Left renal cortex interstitium (tissue), 4 donors: ENCODE measurements at places on chromosomes 16 and 17. TPM values are rescaled to one million over a fixed set of nuclear protein-coding genes. Genes with fewer than 3 reads are reported as not detected.

The NDUFB10 gene
- 129 TPM for polyA plus RNA-seq

The TNS4 gene
- polyA plus RNA-seq = 0.32 TPM

The NCOR1 gene
- polyA plus RNA-seq = 111 TPM

The GRIN2C gene
- 0.22 TPM for polyA plus RNA-seq

GRCh38 chr16:53458635-53459034 is 24.4 kb downstream of the RBL2 start:
- no peak for DNase-seq

GRCh38 chr16:67941469-67942199 is 2.3 kb downstream of the LCAT start:
- DNase-seq = no peak

- DNase-seq = no peak
These were observed 30.2 kb upstream of the GUCY2D start for GRCh38 chr17:7972131-7972785.

DNA sequence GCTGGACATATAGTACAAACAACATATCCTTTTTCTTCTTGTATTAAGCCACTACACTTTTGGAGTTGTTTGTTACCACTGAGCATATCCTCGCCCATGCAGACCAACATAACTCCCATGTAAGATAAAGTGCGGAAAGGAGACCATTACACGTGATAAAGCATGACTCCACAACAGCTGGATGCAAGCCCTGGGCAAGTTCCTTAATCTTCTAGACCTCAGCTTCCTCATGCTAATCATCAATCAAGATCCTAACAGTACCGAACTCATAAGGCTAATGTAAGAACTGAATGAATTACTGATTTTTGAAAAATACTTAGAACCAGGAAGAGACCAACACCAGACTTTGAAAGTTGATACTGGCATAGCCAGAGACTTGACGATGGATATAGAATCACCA is 47.0 kb upstream of the GSG1L start:
- DNase-seq = no peak
